ENCODE measurements at places on chromosomes 16 and 17.

GRCh38 chr17:69779378-69780214 is 295.4 kb upstream of the KCNJ16 start:
- DNase-seq, result no peak

- no peak for DNase-seq
Observed at GRCh38 chr17:17140590-17140980, 65.5 kb downstream of the PLD6 start.

GRCh38 chr17:75558666-75559530 is 28.7 kb upstream of the MYO15B start:
- DNase-seq, result no peak

- peak; percentile 21 for DNase-seq
Observed at GRCh38 chr16:56610017-56610608, 1.7 kb downstream of the MT2A start.

GRCh38 chr16:79328402-79329165 is 272.0 kb downstream of the MAF start:
- DNase-seq, result no peak

DNA sequence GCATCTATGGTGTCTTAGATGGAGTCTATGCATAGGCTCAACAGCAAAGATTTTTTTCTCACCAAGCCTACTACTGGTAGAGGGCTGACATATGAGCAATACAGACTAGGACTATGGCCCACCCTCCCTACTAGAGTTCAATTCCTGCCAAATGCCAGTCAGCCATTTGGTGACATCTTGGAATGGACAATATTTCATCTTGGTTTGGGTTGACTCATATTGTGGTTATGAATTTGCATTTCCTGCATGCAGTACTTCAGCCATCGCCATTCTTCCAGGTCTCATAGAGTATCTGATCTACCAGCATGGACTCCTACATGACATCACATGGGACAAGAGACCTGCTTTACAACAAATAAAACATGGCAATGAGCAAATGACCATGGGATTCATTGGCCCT is 778.1 kb upstream of the SOX9 start:
- no peak for DNase-seq

GRCh38 chr16:24482681-24483202 is 56.6 kb upstream of the RBBP6 start:
- DNase-seq, result no peak

- no peak for DNase-seq
Observed at GRCh38 chr16:17511340-17511739, 40.6 kb upstream of the XYLT1 start.

- DNase-seq, result no peak
Observed at GRCh38 chr17:64345689-64346376, 44.8 kb downstream of the PECAM1 start.

- DNase-seq, result no peak
Observed at GRCh38 chr17:2171702-2172076, 116.8 kb downstream of the HIC1 start.

DNA sequence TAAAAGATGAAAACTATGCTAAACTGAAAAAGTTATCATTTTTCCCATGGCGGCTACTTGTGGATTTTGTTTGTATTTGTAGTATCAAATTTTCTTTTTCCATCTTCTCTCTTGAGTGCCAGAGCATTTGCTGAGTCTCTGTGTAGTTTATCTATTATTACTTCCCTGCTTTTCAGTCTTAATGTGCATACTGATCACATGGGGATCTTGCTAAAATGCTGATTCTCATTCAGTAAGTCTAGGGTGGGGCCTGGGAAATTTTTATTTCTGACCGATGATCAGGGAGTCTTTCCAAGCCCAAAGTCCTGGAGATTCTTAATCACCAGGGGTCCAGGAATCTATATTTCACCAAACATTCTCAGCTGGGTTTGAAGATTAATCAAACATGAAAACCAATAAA is 189.0 kb upstream of the GOT2 start:
- no peak for DNase-seq

GRCh38 chr17:21510686-21511362 is 134.7 kb downstream of the KCNJ12 start:
- no peak for DNase-seq

DNA sequence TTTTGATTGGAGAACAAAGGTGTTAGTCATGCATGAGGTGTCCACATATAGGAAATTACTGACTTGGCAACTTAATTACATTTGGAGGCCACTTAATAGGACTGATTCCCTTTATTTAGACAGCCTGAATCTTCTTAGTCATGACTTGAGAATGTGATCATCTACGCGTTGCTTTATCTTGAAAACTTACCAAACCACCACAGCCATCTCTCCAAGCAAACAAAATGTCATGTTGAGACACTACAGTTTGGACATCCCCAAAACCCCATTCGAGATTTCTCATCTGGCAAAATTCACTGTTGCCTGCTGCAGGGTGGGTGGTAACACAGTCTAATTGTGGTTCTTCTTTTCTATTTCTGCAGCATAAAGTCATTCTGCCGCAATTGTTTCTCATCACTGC is 176.5 kb upstream of the CDH5 start:
- no peak for DNase-seq

- DNase-seq, result no peak
Observed at GRCh38 chr17:33469421-33469820, 176.3 kb upstream of the ASIC2 start.

- no peak for DNase-seq
Observed at GRCh38 chr17:14205992-14206461, 30.6 kb downstream of the CDRT15 start.

DNA sequence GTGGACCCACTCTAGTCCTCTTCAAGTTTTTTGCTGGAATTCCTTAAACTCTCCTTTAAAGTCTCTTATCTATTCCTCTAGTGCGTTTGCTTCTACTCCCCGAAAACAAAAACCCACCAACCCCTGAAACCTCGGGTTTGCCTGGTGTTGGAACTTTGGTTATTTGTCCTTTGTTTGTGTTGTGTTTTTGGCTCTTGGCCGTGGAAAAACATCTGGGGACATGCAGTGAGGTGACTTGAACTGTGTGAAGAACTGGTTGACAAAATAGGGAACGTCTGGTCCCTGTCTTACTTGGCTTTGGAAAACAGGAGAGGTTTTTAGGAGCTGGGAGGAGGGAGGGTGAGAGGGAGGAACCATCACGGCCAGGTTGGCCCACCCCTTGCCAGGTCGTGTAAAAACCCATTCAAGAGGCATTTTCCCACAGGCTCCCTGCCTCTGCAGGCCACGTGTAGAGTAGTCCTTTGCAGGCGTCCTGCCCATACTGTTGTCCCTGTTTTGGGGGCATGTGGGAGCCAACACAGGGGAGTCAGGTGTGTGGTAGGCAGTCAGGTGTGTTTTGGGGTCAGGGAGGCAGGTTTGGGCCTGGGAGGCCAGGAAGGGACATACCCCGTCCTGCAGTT is 169.3 kb downstream of the RAB11FIP4 start:
- DNase-seq, result no peak

DNA sequence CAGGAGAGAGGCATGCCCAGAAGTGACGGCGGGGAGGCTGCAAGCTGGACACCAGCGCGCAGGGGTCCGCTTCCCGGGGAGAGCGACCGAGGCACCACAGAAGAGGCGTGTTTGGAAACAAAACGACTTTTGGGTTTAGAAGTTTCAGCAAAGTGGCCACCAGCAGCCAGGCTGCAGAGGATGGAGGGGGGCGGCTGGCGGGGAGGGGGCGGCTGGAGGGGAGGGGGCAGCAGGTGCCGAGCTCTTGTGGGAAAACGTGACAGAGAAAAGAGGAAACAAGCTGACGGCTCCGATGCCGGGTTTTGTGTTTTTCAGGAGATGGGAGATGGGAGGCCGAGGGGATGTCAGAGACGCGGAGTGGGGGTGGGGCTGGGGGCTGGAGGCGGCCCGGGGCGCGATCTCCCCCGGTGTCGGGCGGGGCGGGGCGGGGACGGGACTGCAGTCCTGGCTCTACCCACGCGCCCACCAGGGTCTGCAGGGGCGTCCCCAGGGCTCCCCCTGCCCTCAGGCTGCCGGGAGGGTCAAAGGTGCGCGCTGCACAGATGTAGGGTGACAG is 32.1 kb upstream of the RPH3AL start:
- DNase-seq, result no peak

GRCh38 chr17:17783825-17784656 is 52.7 kb downstream of the SREBF1 start:
- no peak for DNase-seq

- no peak for DNase-seq
Observed at GRCh38 chr16:48395375-48395774, 10.2 kb upstream of the SIAH1 start.

- DNase-seq, result peak; percentile 88
Observed at GRCh38 chr16:30698816-30699614, at the start of gene SRCAP. SRCAP (plus strand) TSS chr16:30699171; CDS start chr16:30700825, 1,654 bp downstream.

- no peak for DNase-seq
Observed at GRCh38 chr16:17397499-17397891, 73.3 kb downstream of the XYLT1 start.

GRCh38 chr17:66749217-66749832 is 85.6 kb upstream of the CACNG5 start:
- DNase-seq, result no peak

GRCh38 chr17:78112518-78113471 is 15.8 kb downstream of the TMC6 start:
- DNase-seq, result peak; percentile 49

GRCh38 chr16:1580956-1581355 is 30.9 kb downstream of the IFT140 start:
- DNase-seq, result no peak

DNA sequence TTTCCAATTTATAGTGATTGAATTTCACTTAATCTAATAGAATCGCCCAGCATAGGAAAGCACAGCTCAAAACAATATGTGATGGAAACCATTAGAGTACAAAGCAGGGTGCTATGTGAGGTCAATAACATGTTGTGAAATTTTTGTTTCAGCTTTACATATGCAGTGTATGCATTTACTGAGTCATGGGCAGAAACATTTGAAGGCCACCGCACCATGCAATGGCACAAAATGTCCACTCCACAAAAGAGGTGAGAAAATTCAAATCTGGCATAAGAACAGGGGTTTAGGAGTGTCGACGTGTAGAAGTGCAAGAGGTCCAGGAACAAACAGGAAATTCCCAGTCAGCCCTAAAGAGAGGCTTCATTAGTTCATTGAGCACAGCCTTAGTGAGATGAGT is 131.2 kb downstream of the ANKFN1 start:
- DNase-seq, result no peak

DNA sequence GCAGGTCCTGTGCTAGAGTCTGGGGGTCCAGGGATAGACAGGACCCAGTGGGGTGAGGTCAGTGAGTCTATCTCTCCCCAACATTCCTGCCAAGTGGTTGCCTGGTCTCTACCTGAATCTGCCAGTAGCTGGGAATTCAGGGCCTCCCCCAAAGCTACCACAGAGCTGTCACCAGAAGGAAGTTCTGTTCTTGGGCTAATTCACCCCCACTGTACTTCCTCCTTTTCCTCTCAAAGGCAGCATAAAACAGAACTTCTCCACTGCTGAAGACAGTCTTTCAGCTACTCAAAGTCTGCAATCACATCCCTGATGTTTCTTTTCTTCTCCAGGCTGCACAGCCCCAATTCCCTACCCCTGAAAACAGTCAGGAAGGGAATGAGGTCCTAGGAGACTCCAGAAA is 8.7 kb downstream of the CAMTA2 start:
- no peak for DNase-seq

DNA sequence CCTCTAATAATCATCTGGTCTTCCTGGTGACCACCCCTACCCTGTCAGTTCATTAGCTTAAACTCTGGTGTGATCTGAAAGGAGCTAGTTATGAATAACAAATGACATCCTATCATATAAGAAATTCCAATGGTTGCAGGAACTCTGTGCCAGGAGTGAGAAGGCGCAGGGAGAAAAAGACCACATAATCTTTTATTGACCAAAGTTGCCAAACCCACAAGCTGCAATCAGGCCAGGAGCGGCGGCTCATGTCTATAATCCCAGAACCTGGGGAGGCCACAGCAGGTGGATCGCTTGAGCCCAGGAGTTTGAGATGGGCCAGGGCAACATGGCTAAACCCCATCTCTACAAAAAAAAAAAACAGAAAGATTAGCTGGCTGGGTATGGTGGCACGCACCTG is 23.4 kb downstream of the ANKRD11 start:
- no peak for DNase-seq

- DNase-seq, result no peak
Observed at GRCh38 chr16:3514621-3515020, 13.8 kb downstream of the CLUAP1 start.

- peak; percentile 65 for DNase-seq
Observed at GRCh38 chr17:80599546-80600305, 55.1 kb downstream of the RPTOR start.

GRCh38 chr17:68489919-68490318 is 22.3 kb upstream of the PRKAR1A start:
- DNase-seq, result no peak

- DNase-seq, result no peak
Observed at GRCh38 chr17:27566671-27567562, 64.1 kb upstream of the LGALS9 start.

DNA sequence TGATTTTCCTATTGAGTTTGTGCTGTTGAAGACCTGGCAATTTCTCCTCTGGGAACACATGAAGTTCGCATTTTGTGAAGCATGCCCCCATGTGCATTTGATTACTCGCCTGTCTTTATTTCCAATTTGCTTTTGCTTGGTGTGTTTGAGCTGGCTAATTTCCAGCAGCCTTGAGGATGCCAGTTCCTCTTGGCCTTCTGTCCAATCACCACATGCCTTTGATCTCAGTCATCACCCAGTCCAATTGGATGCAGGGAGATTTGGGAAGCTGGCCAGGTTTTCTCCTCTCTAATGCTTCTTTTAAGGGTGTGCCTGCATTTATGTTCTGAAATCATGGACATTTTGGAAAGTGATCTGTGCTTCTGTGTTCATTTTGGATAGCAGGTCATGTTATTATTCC is 3.8 kb upstream of the TMEM100 start:
- no peak for DNase-seq

All from NCI-H526 (cell line).